ENCODE measurements at places on chromosomes 1 and 21.
A peak's percentile ranks its signal among the peaks of the same experiment; 100 is the strongest.

DNA sequence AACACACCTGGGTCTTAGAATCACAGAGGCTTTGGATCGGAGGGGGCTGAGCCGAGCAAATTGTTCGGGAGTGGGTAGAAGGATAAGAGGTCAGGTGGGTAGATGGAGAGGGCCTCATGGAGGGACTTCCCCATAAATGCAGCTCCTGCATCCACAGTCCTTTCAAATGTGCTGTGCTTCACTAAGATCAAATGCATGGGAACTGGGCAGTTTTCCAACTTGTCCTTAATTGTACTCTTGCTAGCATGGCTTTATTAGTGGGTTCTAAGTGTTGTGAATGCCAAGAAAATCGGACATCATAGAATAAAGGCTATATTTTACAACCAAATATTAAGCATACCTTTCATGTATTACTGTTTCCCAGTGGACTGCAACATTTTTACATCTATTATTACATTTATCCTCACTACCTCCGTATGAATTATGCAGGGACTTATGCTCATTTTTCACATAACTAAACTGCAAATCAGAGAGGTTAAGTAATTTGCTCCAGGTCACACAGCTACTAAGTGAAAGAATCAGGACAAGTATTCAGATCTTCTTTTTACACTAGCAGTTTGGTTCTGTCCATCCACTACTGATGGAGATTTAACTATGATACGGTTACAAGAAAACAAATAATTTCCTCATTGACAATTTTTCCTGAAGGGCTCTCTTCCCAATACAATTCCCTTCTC, 174.5 kb upstream of the RUNX1 start:
- DNase-seq, result no peak

GRCh38 chr1:200751717-200752116, 13.0 kb downstream of the CAMSAP2 start:
- DNase-seq, result no peak

GRCh38 chr1:219837274-219837993, 90.9 kb downstream of the SLC30A10 start:
- DNase-seq, result peak; percentile 48

- DNase-seq, result no peak
Observed at GRCh38 chr1:11681071-11681771, at the start of gene MAD2L2. MAD2L2 (minus strand) TSS chr1:11681148; CDS start chr1:11680601, 547 bp downstream.

- no peak for DNase-seq
Observed at GRCh38 chr1:41504114-41505035, 19.9 kb upstream of the EDN2 start.

DNA sequence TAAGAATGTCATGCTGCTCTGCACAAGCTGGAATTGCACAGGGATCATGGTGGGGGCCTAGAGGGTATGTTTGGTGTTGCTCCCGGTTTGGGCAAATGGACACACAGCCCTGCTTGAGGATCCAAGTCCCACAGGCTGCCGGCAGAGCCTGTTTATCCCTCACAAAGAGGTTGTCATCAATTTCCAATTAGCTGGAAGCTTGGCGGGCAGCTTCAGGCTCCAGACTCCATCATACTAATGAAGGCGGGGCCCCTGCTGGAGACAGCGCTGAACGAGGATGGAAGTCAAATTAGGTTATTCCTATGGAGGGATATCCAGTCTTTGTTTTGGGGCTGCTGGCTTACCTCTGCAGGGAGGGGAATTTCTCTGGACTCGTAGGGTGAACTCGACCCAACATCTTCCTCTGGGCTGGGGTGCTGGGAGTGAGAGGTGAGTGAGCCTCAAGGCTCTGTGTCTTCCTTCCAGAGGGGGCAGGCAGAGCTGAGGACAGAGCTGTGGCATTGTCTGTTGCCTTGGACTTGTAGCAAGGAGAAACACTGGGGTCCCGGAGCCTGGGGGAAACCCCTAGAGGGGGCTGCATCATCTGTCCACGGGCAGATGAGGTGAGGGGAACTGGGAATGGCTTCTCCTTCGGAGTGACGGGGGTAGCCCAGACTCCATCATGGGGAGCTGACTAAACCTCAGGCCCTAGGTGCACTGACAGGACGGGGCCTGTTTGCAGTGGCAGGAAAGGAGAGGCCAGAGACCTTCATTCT, 24.9 kb upstream of the PARP1 start:
- DNase-seq, result no peak

All from iPS DF 19.7 (cell line).